GM18507 (cell line): ENCODE measurements at places on chromosomes 5 and 9.

GRCh38 chr5:99019812-99020697 is 91.2 kb upstream of the CHD1 start:
- DNase-seq = no peak

- DNase-seq = no peak
These were observed 52.9 kb upstream of the DHFR start for GRCh38 chr5:80707645-80708044.

DNA sequence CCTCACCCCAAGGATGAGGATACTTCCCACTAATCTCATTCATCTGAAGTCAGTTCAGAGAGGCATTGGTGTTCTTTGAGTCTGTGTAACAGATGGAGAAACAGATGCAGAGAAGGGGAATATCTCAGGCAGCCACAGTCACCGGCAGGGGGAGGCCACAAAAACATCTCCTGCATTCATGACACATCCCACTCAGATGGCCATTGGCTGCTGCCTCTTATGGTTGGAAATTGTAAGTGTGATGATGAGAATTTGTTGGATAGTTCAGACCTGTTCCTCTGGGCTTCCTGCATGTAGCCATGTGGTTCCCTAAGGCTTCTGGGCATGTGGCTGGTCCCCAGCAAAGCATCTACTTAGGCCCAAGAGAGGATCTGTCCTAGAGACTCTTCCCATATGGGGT is 45.9 kb upstream of the GABRP start:
- DNase-seq = no peak

DNA sequence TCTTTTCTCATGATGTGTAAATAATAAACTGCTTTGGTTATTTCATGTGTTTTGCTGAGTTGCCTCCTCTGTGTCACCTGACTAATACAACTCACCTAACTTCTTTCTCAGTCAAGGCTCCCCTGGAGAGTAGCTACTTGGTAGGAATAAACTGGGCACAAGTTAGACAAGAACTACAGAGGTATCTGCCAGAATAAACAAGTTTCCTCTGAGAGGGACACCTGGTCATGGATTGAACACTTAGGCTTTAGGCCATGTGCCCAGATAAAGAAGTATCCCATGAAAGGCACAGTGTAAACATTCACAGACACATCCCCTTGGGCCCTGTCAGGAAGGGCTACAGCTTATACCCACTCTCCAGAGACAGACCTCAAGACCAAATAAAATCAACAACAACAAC is 532.5 kb downstream of the KIF4B start:
- no peak for DNase-seq

GRCh38 chr5:54867310-54867944 is 118.0 kb downstream of the ESM1 start:
- DNase-seq = no peak

DNA sequence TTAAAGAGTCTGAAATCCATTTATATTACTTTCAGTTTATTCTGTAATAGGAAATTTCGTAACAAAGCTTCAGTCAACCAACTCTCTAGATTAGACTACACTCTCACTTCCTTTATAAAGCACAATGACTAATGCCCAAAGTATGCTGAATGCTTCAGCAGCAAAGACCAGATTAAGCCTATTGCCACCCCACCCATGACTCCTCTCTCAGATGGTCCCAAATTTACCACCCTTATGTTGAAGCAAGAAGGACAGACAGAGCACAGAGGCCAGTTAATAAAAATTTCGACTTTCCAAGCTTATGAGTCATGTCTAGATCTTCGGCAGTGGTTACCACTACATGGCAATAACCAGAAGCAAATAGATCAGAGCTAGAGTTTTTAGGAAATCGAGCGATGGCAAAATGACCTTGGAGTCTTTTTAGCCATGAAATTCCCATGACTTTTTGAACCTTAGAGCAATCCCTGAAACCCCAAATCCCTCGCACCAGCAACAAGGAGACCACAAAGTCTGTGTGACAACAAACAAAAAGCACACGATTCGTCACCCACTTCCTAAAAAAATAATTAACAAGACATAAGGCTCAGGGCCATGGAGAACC is 287.8 kb upstream of the RASA1 start:
- no peak for DNase-seq
